ENCODE measurements at places on chromosomes 12 and 14.

- DNase-seq = no peak
Observed at GRCh38 chr12:117121441-117121840, 22.2 kb upstream of the TESC start.

GRCh38 chr12:13223179-13223804 is 26.8 kb downstream of the EMP1 start:
- DNase-seq = no peak

DNA sequence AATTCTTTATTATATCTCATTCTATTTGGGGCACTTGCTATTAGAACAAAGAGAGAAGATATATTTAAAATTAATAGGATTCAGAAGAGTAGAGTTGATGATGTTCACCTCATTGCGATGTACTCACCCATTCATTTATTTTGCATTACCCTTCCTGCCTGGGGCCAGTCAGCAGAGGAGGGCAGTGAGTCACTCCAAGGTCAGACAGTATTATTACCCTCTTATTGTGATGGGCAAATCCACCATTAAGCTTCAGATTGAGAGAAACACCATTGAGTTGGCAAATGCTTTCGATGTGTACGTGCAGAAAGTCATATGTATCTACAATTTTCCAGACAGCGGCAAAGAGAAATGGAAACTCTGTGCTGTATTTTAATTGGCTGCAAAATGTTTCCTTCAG is 134.2 kb downstream of the BICD1 start:
- no peak for DNase-seq

DNA sequence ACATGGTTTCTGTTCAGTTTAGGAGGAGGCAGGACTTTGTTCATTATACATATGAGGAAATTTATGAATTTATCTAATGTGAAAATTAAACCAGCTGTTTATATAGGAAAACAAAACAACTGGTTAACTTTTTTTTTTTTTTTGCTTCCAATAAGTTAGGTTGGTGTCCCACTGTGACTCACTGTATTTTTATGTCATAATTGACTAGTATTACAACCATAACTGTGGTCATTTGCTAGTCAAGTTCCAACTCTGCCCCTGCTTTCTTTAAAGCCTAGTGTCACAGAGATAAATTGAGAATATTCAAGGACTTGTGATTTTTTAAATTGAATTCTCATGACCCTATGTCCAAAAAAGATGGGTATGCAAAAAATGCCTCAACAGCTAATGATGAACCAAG is 227.7 kb downstream of the BCAT1 start:
- no peak for DNase-seq

DNA sequence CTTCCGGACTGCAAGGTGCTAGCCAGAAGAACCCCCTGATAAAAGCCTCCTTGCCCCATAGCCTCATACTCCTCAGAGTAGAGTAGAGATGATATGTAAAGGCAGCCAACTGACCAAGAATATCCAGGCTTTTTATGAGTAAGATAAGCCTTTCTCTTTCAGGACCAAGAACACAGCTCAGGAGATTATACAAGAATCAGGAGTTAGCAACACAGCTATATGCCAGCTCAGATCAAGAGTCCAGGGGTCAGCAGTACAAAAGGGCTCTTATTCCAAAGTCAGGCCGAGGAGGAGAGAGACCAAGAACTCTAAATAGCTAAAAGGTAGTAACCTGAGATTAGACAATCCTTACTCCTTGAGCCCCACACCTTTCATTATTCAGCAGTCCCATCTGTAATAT is 135.3 kb downstream of the BTG1 start:
- no peak for DNase-seq

DNA sequence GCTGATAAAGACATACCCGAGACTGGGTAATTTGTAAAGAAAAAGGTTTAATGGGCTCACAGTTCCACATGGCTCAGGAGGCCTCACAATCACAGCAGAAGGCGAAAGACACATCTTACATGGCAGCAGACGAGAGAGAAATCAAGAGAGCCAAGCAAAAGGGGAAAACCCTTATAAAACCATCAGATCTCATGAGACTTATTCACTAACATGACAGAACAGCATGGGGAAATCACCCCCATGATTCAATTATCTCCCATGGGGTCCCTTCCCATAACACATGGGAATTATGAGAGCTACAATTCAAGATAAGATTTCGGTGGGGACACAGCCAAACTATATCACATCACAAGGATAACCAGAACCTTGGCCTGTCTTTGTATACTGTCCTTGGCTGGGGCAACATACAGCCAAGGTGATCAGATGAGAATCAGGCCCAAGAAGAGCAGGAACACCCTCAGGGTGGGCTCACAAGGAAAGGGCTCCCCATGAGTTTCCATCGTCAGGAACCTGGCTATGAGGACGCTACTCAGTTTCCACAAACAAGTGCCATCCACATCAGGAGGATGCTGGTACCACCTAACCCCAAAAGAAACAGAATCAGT is 152.7 kb downstream of the FOXN3 start:
- DNase-seq = no peak

- DNase-seq = no peak
Observed at GRCh38 chr12:3223601-3224529, 146.7 kb downstream of the TSPAN9 start.

- no peak for DNase-seq
Observed at GRCh38 chr14:99138999-99139865, 132.8 kb downstream of the BCL11B start.

DNA sequence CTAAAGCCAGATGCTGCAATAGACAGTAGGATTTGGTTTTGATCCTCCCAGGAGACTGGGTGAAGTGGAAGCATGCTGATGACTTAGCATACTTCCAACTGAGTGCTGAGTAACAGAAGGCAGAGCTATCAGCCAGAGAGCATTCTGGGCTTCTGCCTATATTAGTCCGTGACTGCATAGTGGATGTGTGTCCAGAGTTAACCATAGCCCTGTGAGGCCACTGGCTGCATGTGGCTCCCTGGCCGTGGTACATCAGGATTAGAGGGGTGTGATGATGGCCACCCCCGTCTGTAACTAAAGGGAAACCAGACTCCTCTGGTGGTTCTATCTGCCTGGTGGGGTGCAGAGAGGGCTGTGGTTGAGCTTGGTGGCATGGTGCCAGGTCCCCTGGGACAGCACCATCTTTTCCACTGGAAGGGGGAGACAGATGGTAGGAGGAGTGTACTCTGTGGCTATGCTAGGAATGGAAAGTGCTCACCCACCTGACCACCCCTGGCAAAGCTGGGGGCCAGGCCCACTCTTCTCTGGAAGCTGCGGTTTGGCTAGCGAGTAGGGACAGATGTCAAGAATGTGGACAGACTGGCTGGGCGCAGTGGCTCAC is 27.4 kb downstream of the ABCD4 start:
- no peak for DNase-seq

- DNase-seq = no peak
Observed at GRCh38 chr12:42511656-42512055, 77.9 kb downstream of the PRICKLE1 start.

DNA sequence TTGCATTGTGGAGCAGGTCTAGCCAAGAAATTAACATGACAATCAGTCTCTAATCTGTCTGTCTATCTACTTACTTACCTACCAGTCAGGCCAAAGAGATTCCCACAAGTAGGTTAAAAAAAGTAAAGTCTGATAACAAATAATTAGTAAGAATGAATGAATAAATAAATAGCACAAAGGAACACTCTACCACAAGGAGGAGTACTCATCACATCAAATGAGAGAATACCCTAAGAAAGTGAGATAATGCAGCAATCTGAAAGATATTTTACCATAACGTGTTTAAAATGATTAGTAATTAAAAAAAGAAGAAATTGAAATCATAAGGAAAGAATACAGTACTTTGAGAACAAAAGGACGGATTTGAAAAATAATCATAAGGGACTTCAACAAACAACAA is 187.2 kb downstream of the SYNE2 start:
- DNase-seq = no peak

DNA sequence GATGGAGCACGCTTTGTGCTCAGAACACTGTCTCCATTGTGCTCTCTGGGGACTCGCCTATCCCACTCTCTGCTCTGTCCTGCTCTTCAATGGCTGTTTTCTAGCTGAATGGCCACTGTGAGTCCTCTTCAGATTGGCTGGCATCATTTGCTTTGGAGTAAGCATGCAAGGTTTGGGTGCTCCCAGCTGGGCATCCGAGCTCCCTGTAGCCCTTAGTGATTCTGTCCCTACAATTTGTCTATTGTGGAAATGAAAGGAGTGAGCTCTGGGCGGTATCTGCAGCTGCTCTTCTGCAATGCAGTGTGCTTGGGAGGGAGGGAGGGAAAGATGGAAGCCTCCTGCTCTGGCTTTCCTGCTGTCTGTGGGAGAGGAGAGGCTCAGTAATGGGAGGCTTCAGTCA is 84.8 kb downstream of the SMOC1 start:
- no peak for DNase-seq

DNA sequence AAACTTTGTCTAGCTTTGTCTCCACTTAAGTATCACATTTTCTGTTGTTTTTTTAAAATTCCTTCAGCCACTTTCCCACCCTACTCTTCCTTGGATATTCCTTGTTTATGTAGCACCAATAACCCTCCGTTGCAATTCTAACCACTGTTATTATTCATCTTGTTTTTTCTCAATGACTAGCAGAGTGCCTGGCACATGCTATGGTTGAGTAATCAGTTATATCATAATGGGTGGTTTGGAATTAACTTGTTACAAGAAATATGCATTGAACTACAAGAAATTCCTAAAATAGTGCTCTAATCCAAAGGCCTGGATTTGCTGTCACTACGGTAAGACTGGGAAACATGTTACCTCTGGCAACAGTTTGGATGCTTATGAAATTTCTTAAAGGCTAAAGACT is 756.6 kb downstream of the NOVA1 start:
- no peak for DNase-seq

GRCh38 chr14:39279515-39279914 is 45.8 kb downstream of the MIA2 start:
- DNase-seq = no peak

DNA sequence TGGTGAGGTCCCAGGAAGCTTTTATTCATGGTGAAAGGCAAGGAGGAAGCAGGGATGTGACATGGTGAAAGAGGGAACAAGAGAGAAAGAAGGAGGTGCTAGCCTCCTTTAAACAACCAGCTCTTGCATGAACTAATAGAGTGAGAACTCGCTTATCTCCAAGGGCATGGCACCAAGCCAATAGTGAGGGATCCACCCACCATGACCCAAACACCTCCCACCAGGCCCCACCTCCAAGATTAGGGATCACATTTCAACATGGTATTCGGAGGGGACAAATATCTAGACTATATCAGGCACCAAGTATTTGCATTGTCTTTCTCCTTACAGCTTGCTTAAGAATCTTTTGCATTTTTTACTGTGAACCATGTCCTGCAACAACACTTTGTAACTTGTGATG is 91.9 kb upstream of the DHRS4 start:
- DNase-seq = no peak

DNA sequence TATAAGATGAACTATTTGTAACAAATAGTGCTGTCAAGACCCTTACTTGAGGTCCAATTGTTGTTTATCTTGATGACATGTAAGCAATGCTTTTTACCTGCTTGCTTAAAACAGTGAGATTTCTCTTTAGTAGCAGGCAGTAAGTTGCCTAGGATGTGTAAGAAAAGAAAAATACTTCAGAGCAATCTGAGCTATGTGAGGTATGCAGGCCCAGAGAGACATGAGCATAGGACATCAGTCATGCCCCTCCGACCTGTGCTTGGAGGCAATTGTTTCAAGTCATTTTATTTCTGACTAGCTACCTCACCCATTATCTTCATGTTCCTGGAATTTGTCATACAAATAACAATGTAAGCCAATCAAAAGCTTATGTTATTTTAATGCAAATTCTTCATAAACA is 930.6 kb upstream of the FBXO33 start:
- DNase-seq = no peak

DNA sequence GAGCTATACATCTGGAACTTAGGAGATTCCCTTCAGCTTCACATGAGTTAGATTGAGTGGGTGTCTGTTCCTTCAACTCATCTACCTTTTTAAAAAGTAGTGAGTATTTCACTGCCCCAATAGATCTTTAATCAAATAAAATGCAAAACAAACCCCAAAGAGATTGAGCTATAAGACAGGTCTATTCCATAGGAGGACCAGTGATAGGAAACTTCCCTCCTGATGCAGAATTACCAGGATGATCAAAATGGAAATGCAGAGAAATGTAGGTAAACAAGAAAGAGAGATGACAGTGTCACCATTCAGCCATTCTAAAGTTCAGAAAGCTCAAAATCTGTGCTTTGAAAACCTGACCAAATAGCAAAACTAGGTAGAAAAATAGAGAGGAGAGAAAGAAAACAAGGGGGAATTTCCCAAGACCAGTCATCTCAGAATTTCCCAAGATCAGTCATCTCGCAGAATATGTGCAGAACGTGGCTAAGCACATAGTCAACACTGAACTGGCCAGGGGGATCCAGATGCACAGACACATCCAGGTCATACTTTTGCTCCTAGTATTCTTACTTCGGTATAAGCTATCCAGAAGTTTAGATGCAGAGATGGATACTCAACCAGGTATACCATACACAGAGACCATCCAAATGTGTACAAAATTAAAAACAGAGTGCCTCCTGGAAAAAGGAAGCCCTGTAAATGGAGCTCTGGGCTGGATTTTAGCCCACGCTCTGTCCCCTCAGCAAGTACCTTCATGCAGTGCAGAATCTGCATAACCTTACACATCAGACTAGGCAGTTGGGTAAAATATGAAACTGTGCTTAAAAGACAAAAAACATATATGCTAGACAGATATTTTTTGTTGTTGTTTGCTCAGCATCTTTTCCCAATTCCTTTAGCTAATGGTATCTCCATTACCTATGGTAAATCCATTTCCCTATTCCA is 27.4 kb downstream of the SLC41A2 start:
- peak; percentile 5 for DNase-seq

All from stimulated activated CD4-positive, alpha-beta T cell treated with anti-CD3 and anti-CD28 coated beads, TNF-alpha, amount 100 ng/mL, for 24 hours (primary cell).